Fibroblast of skin of right quadriceps (primary cell): ENCODE measurements at places on chromosomes 11 and 22.

DNA sequence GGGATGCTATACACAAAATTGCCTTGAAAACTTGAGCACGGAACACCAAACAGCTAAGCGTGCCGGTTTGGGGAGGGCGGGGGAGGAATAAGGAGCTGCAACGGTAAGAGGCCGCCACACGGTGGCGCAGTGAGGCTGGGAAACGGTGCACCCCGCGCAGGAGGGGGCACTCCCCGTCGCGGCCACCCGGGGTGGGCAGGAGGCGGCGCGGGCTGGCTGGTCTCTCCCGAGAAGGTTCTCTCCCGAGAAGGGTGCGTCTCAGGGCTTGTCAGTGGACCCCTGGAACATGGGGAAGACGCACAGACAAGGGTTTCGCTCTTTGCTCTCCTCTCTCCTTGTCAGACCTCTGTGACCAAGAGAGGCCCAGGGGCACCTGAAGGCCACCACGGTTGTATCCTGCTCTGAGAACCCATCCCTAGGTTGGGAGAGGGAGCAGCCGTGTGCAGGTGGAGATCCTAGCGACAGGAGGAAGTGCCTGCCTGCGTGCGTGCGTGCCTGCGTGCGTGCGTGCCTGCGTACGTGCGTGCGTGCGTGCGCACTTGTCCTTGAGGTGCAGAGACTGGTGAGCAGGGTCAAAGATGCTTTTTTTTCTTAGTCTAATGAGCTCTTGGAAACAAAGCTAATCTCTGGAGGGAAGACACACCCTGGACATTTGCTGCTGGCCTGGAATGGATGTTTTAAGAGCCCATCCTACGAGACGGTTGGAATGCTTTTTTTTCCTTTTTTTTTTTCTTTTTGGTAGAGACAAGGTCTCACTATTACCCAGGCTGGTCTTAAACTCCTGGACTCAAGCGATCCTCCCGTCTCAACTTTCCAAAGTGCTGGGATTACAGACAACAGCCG, 18.1 kb upstream of the JAM3 start:
- peak; percentile 60 for DNase-seq

GRCh38 chr22:36986242-36986821, 32.9 kb downstream of the TST start:
- DNase-seq = no peak

- no peak for DNase-seq
Observed at GRCh38 chr11:69447786-69448185, 33.7 kb upstream of the LINC01488 start.

GRCh38 chr11:101326141-101326540, 196.5 kb upstream of the PGR start:
- DNase-seq = no peak

DNA sequence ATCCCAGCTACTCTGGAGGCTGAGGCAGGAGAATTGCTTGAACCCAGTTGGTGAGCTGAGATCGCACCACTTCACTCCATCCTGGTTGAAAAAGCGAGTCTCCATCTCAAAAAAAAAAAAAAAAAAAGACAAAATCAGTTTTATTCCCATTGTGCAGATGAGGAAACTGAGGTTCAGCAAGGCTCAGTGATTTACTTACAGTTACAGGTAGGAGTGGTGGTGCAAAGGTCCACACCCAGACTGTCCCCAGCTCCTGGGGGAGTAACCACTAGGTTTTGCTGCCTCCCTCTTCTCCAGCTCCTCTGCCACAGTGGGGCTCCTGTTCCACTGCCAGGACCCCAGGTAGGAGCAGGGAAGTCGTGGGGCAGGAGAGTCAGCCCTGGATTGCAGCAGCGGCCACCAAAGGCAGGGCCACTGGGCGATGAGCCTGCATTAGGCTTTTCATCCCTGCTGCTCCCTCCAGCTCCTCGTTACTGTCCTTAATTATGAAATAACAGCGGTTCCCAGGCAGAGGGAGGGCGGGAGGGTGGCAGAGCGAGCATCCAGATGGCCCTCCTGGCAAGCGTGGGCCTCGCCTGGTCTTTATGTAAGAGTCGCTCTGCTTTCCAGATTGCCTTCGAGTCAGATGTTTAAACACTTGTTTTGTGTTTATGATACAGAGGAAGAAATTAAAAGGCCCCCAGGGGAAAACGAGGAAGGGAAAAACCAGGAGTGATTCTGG, 15.5 kb upstream of the RASD2 start:
- no peak for DNase-seq

DNA sequence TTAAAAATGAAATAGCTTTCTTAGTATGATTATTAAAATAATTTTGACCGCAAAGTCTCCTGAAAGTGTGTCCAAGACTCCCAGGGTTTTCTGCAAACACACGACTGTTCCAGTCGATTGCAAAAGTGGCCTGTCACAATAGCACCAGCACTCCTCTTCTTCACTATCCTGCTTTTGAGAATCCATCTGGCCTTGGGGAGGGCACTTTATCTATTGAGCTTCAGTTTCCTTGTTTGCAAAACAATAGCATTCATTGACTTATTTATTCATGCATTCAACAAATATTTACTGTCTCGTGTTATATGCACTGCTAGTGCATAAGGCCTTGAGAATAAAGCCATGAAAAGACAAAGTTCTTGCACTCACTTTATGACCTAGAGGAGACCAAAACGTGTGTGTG, 96.2 kb upstream of the NTM start:
- DNase-seq = no peak

GRCh38 chr11:46712874-46713576, 6.0 kb upstream of the F2 start:
- DNase-seq = no peak

- peak; percentile 62 for DNase-seq
Observed at GRCh38 chr11:7490054-7490453, 4.7 kb downstream of the OLFML1 start.

GRCh38 chr11:117201658-117202305, 2.6 kb downstream of the TAGLN start:
- no peak for DNase-seq

DNA sequence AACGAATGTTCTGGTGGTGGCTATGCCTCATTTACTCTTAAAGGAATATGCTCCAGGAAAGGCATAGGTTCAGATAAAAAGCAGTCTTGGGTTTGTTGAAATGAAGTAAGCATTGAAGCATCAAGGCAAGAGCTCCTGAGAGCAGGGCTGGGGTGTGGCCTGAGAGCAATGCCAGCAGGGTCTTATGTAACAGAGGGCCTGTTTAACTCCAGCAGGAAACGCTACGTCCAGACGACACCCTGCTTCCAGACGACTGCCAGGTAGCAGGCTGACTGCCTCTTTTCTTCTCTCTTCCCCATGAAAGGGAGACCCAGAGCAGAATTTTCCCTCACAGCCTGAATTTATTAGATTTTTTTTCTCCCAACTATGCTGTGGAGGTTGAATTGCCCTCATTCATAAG, 127.2 kb upstream of the SLC5A12 start:
- DNase-seq = no peak

DNA sequence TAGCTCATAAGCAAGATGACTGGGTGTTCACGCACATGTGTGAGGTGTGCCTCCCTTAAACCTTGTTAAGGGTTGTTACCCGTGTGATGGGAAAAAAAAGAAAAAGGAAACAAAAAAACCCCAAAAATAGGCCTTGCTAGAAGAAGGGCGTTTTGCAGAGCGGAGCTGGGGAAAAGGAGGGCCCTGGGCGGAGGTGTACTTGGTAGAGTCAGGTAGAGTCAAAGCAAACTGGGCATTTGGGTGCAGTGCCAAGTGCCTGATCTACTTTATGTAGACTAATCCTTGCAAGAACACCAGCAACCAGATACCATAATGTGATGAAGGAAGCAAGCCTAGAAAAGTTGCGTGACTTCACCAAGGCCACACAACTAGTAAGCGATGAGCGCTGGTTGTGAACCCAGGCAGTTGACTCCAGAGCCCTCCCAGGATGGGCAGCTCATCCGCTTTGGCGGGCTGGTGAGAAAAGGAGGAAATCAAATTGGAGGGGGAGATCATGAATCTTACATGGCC, 1.2 kb upstream of the TIRAP start:
- no peak for DNase-seq

GRCh38 chr11:111098091-111098490, 147.4 kb upstream of the POU2AF2 start:
- DNase-seq = no peak

GRCh38 chr11:70432065-70432464, 33.7 kb downstream of the CTTN start:
- no peak for DNase-seq

- DNase-seq = no peak
Observed at GRCh38 chr11:81874635-81875034, 859.0 kb downstream of the FAM181B start.

GRCh38 chr11:88411265-88411664, 73.7 kb upstream of the CTSC start:
- DNase-seq = peak; percentile 87

DNA sequence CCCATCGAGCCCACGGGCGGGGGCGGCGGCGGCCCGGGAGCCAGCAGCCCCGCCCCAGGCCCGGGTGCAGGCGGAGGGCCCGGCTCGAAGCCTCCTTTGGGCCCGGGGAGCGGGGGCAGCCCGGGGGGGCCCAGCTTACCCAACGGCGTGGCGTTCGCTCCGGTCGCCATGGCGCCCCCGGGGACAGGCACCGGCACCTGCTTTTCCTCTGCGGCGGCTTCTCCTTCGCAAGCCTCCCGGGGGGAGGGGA, 194 bp downstream of the SF1 start:
- no peak for DNase-seq

DNA sequence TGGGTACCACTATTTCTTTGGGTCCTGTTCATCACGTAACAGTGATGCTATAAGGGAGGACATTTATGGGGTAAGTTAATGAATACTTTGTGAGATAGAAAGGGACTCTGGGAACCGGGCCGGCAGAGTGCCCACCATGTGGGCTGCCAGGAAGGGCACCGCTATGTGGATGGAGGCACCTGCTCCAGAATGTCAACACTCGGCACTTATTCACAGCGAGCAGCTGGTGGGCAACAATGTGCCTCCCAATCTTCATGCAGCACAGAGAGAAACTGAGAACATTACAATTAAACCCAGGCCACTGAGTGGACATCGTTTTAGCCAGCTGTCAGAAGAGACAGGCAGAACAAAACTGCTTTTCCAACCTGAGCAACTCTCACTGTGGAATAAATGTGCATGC, 15.8 kb upstream of the ELFN2 start:
- no peak for DNase-seq

DNA sequence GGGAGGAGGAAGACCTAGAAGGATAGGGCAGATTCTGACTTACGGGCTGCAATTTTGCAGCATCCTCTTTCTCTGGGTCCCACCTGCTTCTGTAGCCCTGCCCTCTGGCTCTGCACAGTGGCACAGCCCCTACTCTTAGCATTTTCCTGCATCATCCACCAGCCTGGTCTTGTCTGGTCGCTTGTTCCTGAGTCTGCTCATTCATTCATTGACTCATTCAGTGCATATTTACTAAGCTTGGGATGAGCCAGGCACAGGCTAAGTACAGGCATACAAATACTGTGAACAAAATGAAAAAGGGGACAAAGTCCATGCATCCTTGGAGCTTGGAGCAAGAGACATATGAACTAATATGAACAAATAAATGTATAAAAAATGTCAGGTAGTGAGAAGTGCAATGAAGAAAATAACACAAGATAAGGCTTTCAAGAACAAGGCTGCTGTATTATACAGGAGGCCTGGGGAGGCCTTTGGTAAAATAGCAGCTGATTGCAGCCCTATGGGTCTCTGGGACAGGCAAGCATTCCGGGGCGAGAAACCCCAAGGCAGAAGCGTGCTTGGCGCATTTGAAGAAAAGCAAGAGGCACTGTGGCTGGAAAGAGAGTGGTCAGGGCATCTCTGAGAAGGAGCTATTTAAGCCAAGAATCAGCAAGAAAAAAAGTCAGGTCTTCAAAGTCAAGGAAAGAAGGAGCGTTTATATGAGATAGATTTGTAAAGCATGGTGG, 108.0 kb upstream of the ALX4 start:
- no peak for DNase-seq

GRCh38 chr11:105548359-105548758, 61.5 kb upstream of the GRIA4 start:
- no peak for DNase-seq

GRCh38 chr11:131978351-131978750, 607.9 kb downstream of the NTM start:
- DNase-seq = no peak

GRCh38 chr11:128451652-128452470, 135.5 kb downstream of the ETS1 start:
- DNase-seq = no peak

- DNase-seq = no peak
Observed at GRCh38 chr11:77080643-77081210, 14.0 kb downstream of the CAPN5 start.

- no peak for DNase-seq
Observed at GRCh38 chr11:68201492-68201891, 11.6 kb downstream of the KMT5B start.

DNA sequence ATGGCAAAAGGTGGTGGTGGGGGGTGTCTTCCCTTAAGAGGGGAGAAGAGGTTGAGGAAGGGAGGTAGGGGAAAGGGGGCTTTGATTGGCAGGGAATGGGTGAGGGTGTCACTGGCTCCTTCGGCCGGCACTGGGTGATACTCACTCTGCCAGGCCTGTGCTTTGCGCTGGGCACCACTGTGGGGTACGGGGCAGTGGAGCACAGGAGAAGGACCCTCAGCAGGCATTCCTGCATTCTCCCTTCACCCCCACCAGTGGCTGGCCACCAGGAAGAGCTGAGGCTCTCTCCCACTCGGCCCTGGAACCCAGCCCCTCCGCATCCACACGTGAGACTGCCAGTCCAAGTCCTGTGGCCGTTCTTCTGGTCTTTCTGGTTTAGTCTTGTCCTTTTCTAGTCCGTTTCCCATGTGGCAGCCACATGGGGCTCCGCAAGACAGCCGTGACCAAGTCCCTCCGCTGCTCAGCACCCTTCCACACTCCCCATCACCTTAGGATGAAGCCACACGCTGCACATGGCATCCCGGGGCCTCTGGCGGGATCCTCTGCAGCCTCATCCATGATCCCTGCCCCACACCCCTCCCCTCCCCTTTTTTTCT, 8.0 kb downstream of the CAPN5 start:
- no peak for DNase-seq

- DNase-seq = no peak
Observed at GRCh38 chr22:25566898-25567235, 2.4 kb downstream of the GRK3 start.

GRCh38 chr11:134599299-134599771, 187.3 kb upstream of the B3GAT1 start:
- DNase-seq = no peak

DNA sequence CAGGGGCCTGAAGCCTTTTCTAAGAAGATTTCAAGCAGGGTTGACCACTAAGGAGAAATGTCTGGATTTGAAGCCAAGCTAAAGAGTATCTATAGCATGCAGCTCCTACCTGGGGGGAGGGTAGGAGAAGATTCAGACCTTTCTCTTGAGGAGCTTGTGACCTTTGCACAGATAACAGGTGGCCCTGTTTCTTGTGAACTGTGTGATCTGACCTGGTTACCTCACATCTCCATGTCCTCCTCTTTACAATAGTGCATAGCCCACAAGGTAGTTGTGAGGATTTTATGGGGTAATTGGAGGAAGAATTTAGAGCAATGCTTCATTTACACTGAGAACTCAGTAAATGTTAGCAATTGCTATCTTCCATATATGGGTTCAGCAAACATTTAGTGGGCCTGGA, 310.1 kb downstream of the TMEM135 start:
- DNase-seq = no peak

GRCh38 chr11:64916040-64916774, 802 bp downstream of the ATG2A start:
- DNase-seq = peak; percentile 16
